ENCODE measurements at places on chromosomes 3 and 15.

GRCh38 chr3:195913382-195913781 lies 5.0 kb upstream of the TNK2 start:
- DNase-seq, result no peak

DNA sequence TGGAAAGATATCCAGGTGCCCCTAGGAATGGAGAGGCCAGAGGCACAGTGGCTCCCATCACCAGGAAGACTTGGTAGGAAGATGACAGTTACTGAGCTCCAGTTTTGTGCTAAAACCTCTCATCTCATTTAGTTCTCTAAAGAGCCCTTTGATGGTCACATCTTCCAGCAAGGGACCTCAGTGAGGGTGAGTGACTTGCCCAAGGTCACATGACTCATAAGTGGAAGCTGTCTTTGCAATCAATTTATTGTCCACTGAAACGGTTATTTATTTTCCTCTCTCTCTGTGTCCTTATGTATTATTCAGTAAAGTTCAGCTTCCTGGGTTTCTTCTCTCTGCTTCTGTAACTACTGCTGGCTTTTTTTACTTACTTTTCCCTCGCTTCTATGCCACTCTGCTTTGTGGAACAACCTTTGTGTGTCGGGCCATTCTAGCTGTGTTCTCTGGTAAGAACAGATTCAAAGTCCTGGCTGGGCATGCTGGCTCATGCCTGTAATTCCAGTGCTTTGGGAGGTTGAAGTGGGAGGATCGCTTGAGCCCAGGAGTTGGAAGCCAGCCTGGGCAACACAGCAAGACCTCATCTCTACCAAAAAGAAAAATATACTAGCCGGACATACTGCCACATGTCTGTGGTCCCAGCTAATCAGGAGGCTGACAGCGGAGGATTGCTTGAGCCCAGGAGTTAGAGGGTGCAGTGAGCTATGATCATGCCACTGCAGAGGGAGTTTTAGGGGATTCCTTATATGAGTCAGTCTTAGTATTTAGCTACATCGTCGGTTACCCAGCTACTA lies 55.9 kb downstream of the PDIA5 start:
- no peak for DNase-seq

GRCh38 chr3:108071368-108071767 lies 19.5 kb downstream of the CD47 start:
- no peak for DNase-seq

- DNase-seq, result no peak
Measured at GRCh38 chr15:31405200-31405920, 78.7 kb downstream of the KLF13 start.

- no peak for DNase-seq
Measured at GRCh38 chr3:9033867-9034266, 70.6 kb upstream of the RAD18 start.

GRCh38 chr3:43909149-43909548 lies 218.4 kb downstream of the ABHD5 start:
- no peak for DNase-seq

GRCh38 chr3:142213298-142213697 lies 12.1 kb downstream of the GK5 start:
- DNase-seq, result no peak

DNA sequence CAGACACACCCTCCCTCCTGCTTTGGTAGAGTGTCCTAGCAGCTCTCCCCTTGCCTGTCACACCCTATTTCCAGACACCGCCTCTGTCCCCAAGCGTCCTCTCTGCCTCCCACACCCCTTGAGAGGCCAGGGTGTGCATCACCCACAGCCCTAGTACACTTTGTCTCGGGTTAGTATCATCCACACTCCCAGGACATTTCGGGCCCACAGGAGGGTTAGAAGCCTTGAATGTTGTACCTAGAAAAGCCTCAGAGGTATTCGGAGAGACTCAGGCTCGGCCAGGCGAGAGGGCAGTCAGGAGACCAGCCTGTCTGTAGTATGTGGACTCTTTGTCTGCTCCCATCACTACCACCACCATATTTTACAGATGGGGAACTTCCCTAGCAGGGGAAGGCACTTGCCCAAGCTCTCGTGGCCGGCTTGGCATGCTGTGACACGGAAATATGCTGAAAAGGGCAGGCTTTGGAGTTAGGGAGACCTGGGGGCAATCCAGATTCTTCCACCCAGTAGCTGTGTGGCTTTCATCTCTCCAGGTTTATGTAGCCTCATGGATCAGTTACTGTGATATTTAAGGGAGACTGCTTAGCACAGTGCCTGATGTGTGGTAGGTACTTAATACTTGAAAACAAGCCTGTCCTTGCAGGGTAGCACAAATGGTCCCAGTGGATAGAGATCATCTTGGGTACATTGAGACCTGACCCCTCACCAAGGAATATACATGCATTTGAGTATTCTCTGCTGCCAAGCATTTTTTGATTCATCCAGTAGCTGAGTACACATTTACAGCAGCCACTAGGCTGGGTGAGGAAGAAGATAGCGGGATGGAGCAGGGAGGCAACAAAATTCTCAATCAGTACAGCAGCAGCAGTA lies 1.4 kb downstream of the TMEM43 start:
- DNase-seq, result no peak

- DNase-seq, result no peak
Measured at GRCh38 chr3:170429050-170429449, 10.4 kb downstream of the CLDN11 start.

DNA sequence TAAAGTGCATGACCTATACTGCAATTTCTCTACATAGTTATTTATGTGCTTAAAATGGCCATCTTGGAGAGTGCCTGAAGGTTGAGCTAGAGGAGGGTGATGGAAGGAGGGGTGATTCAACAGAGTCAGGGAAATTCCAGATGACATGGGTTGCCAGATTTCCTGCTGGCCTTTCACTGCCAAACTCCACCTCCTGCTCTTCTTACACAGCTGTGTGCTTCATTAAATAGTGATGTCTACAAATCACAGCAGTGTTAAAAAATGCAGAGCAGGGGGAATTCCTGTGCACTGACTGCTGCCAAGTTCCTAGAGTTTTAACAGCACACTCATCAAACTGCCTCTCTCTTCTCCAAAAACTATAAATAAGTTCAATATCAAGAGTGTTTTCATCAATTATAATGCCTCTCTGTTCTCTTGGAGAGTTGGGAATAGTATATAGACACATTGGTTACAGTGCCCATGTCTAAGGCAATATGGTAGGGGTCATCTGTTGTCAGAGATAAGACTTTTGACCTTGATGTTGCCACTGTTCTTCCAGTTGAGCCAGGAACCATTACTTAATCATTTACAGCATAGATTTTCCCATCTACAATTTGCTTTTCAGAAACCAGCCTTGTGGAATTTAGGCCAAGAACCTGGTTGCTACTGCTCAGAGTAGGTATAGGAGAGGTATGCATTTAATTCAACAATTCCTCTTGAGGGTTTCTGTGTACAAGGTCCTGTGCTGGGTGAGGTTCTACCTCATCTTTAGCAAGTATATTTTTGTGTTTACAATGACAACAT lies 79.6 kb downstream of the TP63 start:
- no peak for DNase-seq

GRCh38 chr3:169145540-169146178 lies 517.9 kb downstream of the MECOM start:
- no peak for DNase-seq

- no peak for DNase-seq
Measured at GRCh38 chr3:139715743-139716360, 38.1 kb upstream of the NMNAT3 start.

GRCh38 chr3:38059148-38059547 lies 20.1 kb downstream of the DLEC1 start:
- DNase-seq, result no peak

GRCh38 chr3:113548501-113548900 lies 16.1 kb downstream of the SIDT1 start:
- no peak for DNase-seq

GRCh38 chr15:22231603-22232002 lies 151.3 kb downstream of the OR4M2 start:
- DNase-seq, result no peak

DNA sequence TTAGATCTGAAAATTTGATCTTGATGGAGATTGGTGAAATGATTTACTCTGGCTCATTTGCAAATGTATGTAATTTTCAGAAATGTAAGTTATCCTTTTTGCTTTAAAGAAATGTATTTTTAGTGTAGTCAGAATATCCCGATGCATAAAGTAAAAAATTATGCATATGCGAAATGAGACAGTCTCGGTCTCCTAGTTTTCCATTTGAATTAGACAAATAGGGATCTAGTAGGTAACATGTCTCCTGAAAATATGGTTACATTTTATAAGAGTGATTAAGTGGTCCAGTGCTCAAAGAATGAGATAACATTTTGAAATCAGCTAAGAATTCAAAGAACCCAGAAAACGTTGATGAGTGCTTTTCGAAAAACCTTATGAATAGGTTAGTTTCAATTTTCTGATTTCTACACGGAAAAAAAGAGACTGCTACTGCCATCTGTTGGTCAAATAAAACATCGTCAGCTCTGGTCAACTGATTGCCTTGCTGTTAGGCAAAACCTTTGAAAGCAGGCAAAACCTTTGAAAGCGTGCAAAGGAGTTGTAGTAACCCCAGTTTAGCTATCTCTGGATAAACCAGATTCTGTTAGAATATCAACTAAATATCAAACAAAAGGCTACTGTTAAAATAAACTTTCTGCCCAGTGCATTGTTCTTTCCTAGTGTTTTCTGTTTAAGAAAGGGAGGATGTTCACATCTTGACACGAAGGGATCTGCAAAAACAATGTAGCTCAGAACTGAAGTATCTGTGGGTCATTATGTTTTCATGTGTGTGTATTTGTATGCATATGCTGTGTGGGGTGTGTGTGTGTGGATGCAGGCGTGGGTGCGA lies 59.3 kb upstream of the CHMP2B start:
- no peak for DNase-seq

Data from progenitor cell of endocrine pancreas (in vitro differentiated cells).